ENCODE measurements at places on chromosomes 13 and 19.

DNA sequence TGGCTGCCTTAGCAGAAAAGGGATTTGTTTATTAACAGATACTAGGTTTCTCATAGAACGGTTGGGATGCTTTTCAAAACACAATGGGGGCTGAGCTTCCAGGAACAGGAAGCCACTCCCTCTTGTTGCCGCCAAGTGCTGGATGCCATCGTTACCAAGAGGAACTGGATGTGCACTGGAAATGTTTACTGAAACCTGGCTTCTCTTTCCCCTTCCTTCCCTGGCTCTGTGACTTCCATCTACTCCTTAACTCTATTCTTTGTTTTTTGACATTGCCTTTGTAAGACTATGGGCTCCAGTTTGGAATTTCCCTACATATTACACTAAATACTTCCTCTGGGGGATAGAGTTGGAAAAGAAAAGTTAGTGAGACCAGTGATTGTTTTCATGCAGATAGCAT lies 11.7 kb upstream of the KL start:
- no peak for DNase-seq

- DNase-seq = no peak
Measured at GRCh38 chr19:32372726-32373517, 27.5 kb downstream of the ZNF507 start.

DNA sequence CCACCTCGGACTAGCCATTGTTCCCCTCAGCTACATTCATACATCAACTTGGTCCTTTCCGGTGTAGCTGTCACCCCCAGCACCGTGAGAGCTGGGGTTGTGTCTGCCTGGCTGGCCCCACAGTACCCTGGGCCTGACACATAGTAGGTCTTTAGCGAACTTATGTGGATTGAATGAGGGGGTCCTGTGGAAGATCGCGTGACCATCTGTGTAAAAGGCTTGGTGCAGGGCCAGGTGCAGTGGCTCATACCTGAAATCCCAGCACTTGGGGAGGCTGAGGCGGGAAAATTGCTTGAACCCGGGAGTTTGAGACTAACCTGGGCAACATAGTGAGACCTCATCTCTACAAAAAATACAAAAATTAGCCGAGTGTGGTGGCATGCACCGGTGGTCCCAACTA lies 2.0 kb downstream of the SMARCA4 start:
- no peak for DNase-seq

DNA sequence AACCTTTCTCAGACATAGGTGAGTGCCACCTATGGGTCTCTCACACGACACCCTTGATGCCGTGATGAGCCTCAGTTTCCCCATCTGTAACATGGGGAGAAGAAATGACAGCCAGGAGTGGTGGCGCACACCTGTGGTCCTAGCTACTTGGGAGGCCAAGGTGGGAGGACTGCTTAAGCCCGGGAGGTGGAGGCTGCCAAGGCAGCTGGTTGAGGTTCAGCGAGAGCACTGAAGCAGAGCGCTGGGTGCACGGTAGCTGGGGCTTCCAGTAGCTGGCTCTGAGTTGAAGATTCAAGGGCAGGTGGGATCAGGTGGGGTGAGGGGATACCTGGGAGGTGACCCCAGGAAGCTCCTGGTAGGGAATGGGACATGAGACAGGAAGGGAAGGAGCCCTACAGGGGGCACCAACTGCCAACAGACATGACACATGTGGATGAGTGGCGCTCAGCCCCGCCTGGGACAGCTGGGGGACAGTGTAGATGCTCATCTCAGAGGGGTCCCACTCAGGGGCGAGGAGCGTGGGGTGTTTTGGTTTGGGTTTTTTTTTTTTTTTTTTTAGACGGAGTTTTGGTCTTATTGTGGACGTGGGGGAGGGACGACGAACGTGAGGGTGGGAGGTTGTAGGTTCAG lies 6.5 kb upstream of the SSBP4 start:
- DNase-seq = no peak

DNA sequence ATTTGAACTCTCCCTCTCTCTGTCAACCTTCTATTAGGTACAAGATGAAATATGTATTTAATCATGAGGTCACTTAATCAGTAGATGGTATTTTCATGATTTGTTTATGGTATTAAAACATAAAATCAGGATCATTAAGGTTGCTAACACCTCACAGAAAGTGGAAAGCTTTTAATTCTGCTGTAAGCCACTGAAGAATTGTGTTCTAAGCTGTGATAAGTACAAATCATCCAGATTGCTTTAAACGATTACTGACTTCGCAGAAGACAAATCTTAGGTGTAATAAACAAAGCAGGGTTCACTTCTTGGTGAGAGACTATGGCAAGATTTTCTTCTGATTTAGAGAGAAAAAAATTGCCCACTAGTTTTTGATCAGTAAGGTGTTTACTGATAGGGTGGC lies 214.5 kb downstream of the ABCC4 start:
- DNase-seq = no peak

DNA sequence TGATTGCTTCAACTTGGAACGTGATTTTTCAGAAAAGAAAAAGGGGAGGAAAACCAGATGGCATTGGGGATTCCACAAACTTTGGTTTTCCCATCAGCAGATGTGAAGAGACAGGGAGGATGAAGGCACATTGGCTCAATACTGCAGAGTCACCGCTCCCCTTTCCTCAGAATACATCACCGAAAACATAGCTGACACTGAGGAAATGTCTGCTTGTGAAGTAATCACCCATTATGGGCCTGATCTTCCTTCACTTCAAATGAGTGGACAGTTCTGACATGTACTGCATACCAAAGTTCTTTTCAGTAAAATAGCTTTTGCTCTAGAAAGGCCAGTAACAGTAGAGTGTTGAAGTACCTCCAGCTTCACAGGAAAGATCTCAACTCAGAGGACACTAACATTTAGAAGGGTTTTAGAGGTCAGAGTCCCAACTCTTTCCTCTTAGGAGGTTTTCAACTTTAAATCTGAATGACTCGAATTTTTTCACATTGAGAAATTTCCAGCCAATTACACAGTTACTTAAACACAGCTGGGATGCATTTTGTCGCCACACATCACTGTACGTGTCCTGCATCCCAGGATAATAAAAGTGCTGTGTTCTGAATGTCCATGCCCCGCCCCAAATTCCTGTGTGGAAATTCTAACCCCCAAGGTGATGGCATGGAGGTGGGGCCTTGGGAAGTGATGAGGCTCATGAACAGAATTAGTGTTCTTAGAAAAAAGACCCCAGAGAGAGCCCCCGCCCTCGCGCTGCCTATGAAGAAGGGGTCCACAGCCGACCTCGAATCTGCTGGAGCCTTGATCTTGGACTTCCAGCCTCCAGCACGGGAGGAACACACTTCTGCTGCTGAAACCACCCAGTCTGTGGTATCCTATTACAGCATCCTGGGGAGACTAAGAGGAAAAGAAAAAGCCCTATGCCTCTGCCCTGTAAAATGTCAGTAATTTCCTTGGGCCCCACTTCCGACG lies 77.7 kb downstream of the COL4A1 start:
- DNase-seq = no peak

DNA sequence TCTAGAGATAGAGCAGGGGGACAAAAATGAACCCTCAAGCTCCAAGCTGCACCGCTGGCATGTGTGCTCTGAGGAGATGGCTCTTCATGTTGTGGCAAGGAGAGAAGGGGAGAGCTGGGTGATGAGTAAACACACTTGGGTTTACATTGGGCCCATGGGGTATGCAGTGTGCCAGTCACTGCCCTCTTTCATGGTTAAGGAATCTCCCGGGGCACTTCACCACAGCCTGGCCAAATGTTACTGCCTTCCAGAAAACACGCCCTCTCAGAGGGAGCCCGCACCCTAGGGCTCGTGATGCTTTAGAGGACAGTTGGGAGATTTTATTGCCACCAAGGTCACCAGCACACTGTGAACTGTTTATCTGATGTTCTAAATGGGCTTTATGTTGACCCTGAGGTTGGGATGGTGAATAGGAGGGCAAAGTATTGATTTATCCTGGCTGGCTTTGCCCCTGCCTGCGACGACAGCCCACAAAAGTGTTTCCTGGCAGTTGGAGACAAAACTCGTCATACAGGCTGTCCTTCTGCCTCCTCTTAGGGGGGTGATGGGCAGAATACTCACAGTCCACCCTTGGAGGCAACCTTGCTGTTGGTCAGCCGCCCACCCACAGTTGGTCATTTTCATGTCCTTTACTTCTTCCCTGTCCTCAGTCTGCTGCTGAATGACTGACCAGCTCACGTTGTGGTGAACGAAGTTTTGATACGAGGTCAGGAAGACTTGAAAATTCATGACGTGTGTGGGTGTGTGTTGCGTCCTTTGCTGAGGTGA lies 156.9 kb downstream of the STK24 start:
- DNase-seq = no peak

GRCh38 chr19:7703332-7703731 lies 1.4 kb upstream of the FCER2 start:
- no peak for DNase-seq

DNA sequence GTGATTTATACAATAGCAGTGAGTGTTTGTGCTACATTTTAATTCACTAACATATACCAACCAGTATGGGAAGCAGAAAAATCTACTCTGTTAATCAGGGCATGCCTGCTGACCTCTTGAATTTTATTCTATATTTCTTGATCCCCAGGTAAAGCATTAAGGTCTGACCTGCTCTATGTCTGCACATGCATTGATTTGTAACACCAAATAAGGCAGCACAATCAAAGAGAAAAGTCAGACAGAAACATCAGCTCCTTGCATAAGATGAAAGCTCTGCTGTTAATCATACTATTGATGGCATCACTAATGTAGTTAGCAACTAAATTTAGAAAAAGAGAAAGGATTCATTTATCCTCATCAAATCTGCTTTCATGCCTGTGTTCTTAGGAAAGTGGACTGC lies 2744.8 kb upstream of the PCDH20 start:
- DNase-seq = no peak

DNA sequence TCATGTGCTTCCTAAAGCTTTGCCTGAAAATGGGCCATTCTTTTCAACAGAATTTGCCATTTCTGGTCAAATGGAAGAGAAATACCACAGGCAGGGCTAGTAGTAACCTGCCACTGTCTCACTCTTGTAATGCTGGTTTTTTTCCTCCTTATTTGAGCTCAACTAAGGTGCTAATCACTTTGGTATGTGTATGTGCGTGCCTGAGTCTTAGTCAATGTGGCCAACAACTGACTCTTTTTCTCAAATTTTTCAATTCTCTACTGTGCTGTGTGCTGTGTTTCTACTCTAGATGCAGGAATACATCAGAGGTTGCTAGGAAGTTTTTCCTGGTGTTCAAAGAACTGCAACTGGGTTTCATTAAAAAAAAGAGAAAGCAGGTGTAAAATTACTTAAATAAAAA lies 870.2 kb downstream of the EFNB2 start:
- DNase-seq = peak; percentile 50

DNA sequence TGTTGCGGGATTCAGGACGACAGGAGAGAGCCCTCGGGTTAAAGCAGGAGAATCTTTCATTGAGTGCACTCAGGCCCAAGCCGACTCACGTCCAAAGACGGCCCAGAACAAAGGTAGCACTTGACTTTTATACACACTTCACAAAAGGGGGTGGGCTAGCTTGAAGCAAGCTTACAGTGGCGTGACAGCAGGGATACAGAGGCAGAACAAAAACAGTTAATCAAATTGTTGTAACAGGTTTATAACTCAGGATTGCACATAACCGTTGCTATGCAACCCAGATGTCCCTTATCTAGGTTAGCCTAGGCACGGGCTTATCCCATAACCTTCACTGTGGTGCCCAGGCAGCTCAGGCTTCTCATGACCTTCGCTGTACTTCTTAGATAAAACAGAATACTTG lies 2.0 kb downstream of the MED25 start:
- DNase-seq = no peak

GRCh38 chr13:32354040-32354439 lies 38.7 kb downstream of the BRCA2 start:
- DNase-seq = no peak

- DNase-seq = no peak
Measured at GRCh38 chr13:44899967-44900366, 89.3 kb downstream of the NUFIP1 start.

DNA sequence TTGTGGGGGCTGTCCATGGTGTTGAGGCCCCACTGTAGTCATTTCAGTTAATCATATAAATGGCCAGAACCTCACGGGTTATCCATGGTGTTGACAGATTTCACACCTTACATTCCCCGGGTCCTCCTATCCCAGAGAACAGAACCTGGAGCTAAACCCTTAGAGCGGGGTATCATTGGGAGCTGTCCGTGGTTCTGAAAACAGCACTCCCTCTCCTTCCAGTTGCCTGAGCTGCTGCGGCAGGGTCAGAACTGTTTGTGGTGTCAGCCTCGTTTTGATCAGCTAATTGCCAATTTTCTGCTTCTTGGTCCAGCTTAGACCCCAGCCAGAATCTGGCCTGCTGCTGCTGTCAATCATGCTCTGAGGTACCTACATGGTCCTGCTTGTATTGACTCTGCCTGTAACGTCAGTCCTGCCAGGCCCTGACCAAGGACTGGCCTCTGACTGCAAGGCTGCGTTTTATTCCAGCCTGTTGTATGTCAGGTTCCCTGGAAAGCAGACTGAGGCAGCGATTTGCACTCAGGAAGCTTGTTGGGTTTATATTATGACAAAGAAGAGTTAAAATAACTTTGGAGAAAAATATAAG lies 55.8 kb upstream of the KCTD15 start:
- DNase-seq = peak; percentile 13

- DNase-seq = no peak
Measured at GRCh38 chr13:98204546-98204945, 27.5 kb upstream of the RNF113B start.

GRCh38 chr13:41054212-41054877 lies 7.0 kb upstream of the WBP4 start:
- DNase-seq = no peak

GRCh38 chr19:19039901-19040300 lies 6.5 kb downstream of the ARMC6 start:
- no peak for DNase-seq

- no peak for DNase-seq
Measured at GRCh38 chr19:42216653-42217519, 591 bp downstream of the DEDD2 start.

DNA sequence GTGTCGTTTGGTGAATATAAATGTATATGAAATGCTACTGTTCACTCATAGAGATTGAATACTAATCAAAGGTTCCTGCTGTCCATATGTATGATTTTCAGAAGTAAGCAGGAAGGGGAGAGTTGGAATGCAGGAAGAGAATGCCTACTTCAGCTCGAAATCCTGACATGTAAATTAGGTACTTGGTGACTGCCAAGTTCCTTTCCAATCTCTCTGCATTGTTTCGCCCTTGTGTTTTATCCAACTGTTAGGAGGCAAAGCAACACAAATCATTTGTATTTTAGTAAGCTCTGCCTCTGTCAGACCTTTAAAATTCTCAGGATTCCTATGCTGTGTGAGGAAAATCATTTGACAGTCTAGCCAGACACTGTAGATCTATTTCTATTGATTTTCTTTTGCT lies 9.0 kb downstream of the STARD13 start:
- DNase-seq = peak; percentile 31

Measured in fibroblast of skin of left biceps (primary cell).